Stimulated activated CD8-positive, alpha-beta memory T cell treated with anti-CD3 and anti-CD28 coated beads, Interleukin-12 subunit alpha, Interleukin-12 subunit beta, amount 100 ng/mL, for 4 hours (primary cell): ENCODE measurements at places on chromosomes 5 and 9.

DNA sequence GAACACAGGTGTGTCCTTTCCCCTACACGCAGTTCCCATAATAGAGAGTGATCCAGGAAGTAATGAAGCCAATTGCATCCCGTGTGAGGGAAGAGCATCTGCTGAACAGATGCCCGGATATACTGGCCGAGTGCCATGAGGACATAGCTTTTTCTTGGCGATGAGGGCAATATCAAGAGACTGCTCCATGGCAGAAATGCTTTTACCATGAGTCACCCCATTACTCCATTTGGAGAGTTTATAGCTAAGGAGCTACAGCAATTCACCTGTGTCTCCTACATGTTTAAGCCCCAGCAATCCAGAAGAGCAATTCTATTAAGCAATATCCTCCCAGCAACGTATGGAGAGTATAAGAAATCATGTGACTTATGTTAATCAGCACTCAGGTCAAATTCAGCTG is 222.0 kb upstream of the KLF4 start:
- DNase-seq = no peak

DNA sequence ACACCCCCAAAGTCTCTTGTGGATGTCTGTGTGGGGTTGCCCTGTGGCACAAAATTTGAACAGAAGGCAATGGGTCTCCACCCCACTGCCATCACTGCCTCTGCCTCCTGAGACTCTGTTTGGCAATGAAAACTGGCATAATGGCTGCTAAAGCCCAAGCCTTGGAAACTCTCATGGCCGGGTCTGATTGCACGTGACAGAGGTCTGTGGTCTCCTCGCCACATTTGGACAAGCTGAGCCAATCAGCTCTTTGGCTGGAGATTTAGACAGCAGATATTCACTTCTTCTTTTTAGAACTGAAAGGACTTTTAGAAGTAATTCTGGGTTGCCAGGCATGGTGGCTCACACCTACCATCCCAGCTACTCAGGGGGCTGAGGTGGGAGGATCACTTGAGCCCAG is 5.5 kb downstream of the GGTA1 start:
- DNase-seq = no peak

DNA sequence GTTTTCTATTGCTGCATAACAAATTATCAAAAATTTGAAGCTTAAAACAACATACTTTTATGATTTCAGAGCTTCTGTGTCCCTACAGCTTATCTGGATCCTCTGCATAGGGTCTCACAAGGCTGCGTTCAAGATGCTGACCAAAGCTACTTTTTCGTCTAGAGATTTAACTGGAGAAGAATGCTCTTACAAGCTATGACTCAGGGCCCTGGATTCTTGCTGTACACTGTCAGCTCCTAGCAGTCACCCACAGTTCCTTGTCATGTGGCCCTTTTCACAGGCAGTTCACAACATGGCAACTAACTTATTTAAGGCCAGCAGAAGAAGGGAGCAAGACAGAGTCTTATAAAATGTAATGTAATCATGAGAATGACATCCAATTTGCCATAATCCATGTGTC is 70.8 kb upstream of the FAM174A start:
- DNase-seq = no peak

DNA sequence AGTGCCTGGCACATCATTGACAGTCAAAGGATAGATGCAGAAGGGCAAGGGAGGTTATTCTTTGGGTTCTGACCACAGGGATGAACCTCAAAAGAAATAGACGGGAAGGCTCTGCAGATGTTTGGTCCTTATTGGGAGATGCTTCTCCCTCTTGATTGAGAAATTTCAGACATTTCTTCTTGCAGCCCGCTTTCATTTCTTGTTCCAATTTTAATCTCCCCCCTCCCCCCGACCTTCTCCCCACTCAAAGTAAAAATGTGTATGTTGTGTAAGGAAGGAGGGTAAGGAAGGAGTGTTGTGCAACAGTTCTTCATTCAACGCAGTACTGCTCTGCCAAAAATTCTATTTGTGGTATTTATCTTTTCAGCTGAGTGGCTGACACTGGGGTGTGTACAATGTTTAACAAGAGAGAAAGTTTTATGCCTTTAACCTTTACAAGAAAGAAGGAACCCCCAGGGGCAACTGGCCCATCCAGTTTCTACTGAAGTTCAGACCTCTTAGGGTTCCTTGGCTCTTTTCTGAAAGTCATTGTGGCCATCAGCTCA is 46.3 kb upstream of the TNFSF15 start:
- no peak for DNase-seq

DNA sequence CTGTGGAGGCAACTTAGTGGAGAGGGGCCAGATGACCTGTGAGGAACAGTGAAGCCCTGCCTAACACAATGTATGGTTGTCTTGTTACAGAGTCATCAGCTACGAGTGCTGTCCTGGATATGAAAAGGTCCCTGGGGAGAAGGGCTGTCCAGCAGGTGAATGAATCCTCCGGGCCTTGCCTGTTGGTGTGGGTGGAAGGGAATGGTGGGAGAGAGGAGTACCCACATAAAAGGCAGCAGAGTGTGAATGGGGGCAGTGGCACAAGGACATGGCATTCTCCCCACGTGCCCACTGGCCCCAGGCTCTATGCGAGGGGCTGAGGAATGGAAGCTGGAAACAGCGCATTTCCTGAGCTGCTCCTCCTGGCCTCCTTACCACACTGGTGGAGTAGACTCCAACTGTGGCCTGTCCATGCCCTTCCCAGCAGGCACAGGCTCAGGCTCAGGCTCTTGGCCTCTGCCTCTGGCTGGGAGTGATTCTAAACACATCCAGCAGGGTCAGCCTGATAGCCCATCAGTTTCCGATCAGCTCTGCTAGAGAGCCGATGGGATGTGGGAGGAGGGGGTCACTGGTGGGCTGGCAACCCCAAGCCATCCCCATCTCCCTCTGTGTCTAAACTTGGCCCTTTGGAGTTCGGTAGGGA is 15.3 kb downstream of the TGFBI start:
- no peak for DNase-seq

DNA sequence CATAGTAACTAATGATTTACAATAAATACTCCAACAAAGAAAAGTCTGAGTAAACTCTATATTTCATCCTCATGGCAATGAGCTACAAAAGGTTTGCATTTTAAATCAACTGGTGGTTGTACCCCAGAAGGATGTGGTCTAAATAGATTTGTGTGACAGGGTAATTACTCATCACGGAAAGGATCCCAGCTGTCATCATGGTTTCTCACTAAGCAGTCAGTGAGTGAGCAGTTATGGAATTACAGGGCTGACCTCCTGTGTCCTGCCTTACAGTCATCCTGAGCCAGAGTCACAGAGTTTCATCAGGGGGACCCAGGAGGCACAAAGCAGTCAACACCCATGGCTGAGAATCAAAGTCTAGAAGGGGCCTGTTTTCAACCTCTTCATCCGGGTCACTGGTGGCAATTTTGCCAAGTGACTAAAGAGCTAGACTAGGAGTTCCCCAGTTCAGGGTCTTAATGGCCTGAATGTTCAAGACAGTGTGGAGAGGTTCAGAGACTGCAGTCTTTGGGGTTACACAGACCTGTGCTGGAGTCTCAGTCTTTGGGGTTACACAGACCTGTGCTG is 210.7 kb upstream of the SLC24A2 start:
- no peak for DNase-seq

DNA sequence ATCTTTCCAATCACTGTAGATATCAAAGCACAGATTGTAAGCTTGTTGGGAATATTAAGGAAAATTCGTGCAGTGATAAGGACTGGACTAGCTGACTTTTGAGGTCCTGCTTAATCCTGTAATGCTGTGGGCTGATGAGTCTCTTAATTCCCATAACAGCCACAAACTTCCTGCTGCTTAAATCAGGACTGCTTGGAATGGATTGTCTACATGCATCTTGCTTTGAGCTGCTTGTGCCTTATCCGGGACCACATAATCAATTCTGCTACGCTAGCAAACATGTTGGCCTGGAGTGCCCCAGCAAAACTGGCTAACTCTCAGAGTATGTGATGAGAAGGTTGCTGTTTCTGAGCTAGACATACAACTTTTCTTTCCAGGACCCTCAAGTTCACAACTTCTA is 79.6 kb downstream of the SNCAIP start:
- DNase-seq = no peak

GRCh38 chr5:148816357-148816756 is 10.1 kb upstream of the ADRB2 start:
- DNase-seq = no peak

DNA sequence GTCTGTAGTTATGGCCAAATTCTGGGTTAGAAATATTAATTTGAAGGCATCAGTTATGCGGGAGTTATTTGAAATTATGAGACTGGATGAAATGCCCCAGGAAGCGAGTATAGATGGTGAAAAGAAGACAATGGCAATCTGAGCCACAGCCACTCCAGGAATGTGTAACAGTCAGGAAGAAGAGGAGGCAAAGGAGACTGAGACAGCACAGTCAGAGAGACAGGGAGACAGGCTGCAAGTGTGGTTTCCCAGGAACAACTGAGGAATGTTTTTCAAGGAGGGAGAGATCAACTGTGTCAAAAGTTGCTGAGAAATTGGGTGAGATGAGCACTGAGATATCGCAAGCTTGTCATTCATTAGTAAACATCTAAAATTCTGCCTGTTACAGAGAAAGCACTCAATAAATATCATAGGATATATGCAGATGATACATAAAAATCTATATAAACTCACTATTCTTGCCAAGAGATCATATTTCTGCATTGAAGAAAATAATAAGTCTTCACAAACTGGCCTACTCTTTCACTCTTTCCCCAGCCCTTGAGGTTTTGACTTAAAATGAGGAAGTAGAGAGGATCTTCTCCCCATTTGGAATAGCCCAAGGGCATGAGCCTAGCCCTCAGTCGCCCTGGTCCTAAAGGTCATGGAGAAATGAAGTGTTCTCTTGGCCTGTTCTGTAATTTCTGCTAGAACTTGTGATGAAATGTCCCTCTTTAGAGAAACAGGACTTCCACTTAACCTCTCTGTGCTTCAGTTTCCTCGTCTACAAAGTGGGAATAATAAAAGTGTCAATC is 48.5 kb upstream of the RLN1 start:
- DNase-seq = no peak

DNA sequence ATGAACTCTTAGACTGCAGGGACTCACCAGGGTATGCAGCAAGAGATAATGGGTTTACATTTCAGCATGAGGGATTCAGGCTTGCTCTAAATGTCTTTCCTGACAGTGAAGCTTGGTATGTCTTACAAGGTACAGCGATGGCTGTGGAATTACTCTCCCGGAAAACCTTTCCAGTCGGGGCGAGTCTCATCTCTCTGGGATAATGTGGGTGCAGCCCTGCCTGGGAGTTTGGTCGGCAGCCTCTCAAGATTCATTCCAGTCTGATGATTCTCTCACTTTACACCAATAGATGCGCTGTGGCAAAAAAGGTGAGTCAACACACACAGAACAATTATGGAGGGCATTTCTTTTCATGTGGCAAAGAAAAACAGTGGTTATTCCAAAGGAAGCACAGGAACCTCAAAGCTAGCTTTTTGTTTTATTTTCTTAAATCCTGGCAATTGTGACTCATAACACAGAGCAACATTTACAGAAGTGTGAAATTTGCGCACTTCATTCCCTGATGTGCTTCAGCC is 190.3 kb downstream of the DCP2 start:
- DNase-seq = no peak

DNA sequence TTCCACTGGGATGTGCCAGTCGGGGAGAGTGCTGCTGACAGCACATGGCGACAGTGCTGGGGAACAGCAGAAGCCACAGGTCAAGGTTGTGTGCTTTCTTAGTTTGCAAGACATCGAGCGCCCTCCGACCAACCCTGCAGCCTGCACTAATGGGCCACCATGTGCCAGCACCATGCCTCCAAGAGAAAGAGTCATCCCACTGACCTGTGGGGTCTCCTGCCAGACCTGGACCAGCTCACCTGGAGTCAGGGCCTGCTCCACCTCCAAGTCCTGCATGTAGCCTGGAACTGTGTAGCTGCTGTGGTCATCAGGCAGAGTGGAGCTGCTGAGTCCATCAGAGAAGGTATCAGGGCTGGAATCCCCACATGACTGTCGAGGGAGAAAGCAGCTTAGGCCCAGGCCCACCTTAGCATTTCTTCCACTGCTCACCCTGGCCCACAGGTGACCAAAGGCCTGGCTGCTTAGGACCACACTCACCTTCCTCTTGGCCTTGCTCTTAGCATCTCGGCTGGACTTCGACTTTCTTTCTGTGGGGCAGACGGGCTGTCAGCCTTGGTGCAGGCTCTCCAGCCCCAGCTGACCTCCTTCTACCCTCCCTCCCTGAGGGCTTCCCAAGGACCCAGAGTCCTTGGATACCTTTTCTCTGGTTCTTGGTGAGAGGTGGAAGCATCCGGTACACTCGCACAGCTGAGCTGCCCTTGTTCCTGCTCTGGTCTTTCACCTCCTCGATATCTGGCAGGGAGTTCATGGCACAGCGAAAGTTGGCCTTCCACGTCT is 4.1 kb downstream of the IRF1 start:
- no peak for DNase-seq
